ENCODE measurements at places on chromosomes 16 and 17.

- DNase-seq, result no peak
These were observed 8.5 kb downstream of the G6PC1 start for GRCh38 chr17:42908872-42909700.

DNA sequence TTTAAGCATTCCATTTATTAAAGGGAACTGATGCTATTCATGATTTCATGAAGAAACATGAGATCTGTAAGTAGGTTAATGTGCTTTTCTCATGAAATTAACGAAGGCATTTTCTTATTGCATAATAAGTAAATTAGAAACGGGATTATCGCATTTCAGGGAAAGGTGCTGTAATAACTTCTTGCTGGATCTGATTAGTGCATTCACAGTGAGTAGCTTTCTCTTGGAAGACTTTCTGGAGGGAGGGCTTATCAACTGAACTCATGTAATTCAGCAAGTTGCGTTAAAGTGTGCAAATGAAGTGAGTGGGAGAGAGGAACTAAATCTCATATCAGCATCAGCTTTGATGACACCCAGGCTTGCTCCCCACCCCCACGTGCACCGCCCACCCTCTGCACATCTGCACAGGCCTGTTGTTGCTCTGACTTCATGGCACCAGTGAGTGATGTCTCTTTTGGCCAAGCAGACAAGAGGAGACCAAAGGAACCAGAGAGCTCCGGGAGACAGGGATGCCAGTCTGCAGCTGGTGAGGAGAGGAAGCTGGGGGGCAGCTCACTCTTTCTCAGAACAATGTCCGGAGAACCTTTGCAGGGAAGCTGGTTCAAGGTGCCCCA, 26.3 kb upstream of the GAS7 start:
- no peak for DNase-seq

GRCh38 chr16:58462997-58463941, 36.7 kb upstream of the NDRG4 start:
- DNase-seq, result no peak

GRCh38 chr17:20094777-20095176, 85.6 kb downstream of the SPECC1 start:
- no peak for DNase-seq

- DNase-seq, result no peak
These were observed 885 bp upstream of the SLC35B1 start for GRCh38 chr17:49708515-49709183.

- no peak for DNase-seq
These were observed 3.1 kb downstream of the TMEM204 start for GRCh38 chr16:1536601-1537000.

GRCh38 chr16:3513892-3514583, 13.2 kb downstream of the CLUAP1 start:
- no peak for DNase-seq

GRCh38 chr17:79691931-79692330, 38.8 kb upstream of the ENPP7 start:
- DNase-seq, result no peak

GRCh38 chr17:61731330-61731729, 132.0 kb downstream of the BRIP1 start:
- no peak for DNase-seq

DNA sequence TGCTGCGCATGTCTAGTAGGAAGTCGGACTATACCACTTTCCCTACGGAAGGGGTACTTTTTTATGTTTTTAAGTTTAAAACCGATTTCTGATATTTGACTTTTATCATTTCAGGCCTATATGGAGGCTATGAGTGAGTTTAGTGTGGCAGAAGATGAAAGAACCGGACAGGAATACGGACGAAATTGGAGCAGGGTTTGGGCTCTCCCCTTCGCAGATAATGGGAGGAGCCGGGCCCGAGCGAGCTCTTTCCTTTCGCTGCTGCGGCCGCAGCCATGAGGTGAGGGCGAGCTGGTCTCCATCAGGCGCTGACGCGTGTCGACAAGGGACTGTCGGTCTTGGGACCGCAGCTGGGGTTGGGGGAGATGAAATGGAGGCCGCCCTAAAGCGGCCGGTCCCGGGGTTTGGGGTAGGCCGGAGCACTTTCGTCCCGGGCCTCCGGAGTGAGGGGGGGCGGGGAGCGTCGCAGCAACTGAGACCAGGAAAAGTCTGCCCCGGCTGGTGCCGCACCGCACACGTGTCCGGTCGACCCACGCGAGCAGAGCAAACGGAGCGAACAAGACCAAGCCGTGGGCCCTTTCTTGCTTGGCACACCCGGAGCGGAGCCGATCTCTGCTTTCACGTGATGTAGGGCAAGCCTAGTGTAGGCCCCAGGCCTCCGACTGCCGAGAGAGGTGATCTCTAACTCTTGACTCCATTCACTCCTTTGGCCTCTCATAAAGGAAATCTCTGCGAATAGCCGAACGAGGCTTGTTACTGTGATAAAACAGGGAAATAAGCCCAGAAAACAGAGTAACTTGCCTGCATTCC, at the start of gene RPL19:
RPL19 (plus strand) TSS at position 214 of the 810 bp plus-strand sequence; CDS start at position 276, 62 bp downstream.
- DNase-seq, result peak; percentile 71

DNA sequence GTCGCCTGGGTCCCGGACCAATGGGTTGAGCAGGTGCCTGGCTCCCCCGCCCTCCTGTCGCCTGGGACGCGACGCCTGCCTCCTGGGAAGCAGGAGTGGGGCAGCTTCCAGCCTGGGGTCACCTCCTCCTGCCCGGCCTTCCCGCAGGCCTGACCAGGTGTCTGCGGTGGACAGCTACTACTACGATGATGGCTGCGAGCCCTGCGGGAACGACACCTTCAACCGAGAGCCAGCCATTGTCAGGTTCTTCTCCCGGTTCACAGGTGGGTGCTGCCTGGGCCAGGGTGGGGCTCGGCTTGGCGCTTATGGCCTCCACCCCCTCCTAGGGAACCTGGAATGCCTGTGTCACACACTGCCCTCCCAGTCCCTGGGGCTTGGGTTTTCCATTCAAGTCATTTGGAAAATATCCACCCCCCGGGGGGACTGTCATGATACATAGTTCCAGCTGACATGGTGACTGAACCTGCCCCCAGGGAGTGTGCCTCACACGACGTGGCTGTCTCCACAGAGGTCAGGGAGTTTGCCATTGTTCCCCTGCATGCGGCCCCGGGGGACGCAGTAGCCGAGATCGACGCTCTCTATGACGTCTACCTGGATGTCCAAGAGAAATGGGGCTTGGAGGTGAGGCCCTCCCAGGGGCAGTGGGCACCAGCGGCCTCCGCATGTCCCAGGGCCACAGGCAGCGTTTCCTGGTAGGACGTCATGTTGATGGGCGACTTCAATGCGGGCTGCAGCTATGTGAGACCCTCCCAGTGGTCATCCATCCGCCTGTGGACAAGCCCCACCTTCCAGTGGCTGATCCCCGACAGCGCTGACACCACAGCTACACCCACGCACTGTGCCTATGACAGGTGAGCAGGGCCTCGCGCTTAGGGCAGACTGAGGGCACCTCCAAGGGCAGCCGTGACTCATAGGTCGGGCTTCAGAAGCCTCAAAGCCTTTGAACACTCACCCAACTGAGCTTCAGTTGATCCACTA, 2.3 kb downstream of the DNASE1 start:
- no peak for DNase-seq

- no peak for DNase-seq
These were observed 58.5 kb downstream of the MYH13 start for GRCh38 chr17:10314329-10314728.

GRCh38 chr16:59148056-59148768, 414.1 kb upstream of the GOT2 start:
- no peak for DNase-seq

DNA sequence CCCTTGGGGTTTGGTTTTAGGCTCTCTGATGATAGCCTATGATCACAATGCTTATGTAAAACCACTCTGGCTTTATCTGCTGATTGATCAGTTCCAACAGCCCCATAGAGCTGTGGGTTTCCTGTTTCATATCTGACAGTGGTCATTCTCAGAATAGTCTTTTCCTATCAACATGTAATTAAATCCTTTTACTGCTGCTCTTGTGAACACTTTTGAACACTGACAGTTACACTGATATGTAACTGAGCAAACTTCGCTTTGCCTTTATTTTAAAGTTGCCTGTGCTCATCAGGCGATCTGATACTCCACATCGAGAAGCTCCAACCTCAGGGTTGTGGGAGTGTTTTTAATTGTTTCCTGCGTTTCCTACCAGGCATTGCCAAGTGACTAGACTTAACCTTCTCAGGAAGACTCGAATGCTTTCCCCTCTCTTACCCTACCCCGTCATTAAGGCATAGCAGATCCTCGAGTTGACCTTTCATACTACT, 17.3 kb upstream of the CLEC18B start:
- DNase-seq, result no peak

GRCh38 chr17:58328195-58329034, at the start of gene TSPOAP1:
TSS of gene TSPOAP1 (minus strand) at chr17:58328795. CDS start at chr17:58327920, 875 bp downstream.
- DNase-seq, result peak; percentile 85

All from stimulated activated CD4-positive, alpha-beta T cell treated with anti-CD3 and anti-CD28 coated beads, Interleukin-12 subunit alpha, Interleukin-12 subunit beta, amount 100 ng/mL, for 48 hours (primary cell).